ENCODE measurements at places on chromosomes 3 and 15. TPM values are rescaled to one million over a fixed set of nuclear protein-coding genes. Genes with fewer than 3 reads are reported as not detected.

DNA sequence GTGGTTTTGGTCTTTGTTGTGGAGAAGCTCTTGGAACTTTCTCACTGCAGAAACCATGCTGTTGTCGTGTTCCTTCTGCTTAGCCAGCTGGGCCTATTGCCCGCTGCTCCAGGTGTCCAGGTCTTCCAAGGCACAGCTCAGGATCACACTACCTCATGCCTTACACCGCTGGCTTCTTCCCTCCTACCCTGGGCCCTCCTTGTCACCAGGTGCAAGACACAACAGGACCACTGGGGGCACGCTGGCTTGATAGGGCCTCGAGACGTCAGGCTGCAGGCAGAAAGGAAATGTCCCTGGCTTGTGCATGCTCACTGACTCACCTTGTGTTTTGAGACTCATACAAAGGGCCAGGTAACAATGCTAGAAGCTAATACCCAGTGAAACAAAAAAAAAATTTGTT is 32.3 kb downstream of the PAQR9 start:
- no peaks in the 10 kb centered on the region for H3K27me3 ChIP-seq
- no peak overlapping the region for H3K4me3 ChIP-seq
- no peak for DNase-seq
- no peaks in the 10 kb centered on the region for H3K36me3 ChIP-seq
- H3K27ac ChIP-seq = no peak overlapping the region

GRCh38 chr3:23435318-23435717 is 232.2 kb downstream of the UBE2E2 start:
- no peaks in the 10 kb centered on the region for H3K4me1 ChIP-seq
- H3K4me3 ChIP-seq = no peak overlapping the region
- DNase-seq = no peak
- no peak overlapping the region for H3K27ac ChIP-seq

DNA sequence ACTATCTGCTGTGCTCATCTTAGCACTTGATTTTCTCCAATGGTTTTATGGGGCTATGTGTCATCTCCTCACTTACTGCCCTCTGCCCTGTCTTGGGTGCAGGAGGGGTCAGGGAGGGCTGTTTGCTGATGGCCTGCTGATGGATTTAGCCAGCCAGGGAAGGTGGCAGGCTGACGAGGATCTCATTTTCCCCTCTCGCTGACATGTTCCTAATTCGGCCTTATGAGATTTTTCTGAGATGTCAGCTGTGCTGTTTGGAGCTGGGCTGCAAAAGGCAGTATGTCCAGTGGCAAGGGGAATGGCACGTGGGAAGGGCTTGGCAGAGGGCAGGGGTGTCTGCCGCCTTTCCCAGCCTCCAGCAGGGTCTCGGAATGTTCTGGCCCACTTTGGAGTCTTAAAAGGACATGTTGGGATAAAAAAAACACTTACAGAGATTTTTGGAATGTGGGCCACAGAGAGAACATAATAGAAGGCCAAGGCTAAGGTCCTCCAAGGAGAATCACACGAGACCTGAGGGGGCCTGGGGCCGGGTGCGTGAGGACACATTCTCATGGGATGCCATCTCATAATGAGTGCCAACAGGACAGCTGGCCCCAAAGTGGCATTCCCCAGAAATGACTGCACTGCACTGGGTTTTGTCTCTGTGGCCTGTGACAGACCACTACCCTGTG is 303.8 kb downstream of the TLE3 start:
- H3K36me3 ChIP-seq = no peaks in the 10 kb centered on the region
- no peak overlapping the region for H3K4me3 ChIP-seq
- H3K4me1 ChIP-seq = peaks cover 15% of the 10 kb centered on the region
- peaks cover under 1% of the 10 kb centered on the region for H3K27me3 ChIP-seq
- no peak for DNase-seq
- H3K27ac ChIP-seq = no peak overlapping the region

DNA sequence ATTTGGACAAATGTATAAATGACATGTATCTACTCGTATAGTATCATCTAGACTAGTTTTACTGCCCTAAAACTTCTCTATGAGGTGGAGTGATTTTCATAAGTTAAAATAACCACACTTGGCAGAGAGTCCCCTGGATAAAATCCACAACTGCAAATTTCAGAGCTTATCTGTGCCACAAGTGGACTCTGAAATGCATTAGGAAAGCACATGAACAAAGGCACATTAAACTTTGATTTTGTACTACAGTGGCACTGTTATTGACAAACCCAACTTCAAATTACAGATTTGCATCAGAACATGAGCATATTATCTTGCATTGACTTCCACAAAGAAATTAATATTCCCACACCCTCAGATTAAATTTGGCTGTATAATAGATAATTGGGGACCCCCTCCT is 58.1 kb upstream of the EIF5A2 start:
- no peak overlapping the region for H3K4me3 ChIP-seq
- no peaks in the 10 kb centered on the region for H3K36me3 ChIP-seq
- no peaks in the 10 kb centered on the region for H3K4me1 ChIP-seq
- H3K27ac ChIP-seq = no peak overlapping the region
- H3K27me3 ChIP-seq = no peaks in the 10 kb centered on the region

Gene GP9
- not detected for total RNA-seq

Gene INKA1
- 20.0 TPM for total RNA-seq

Measured in esophagus squamous epithelium (tissue), 5 donors.